ENCODE measurements at places on chromosomes 5 and 9.

- DNase-seq, result no peak
Observed at GRCh38 chr5:147645197-147645596, 135.3 kb upstream of the DPYSL3 start.

GRCh38 chr5:134228624-134229023, 2.8 kb upstream of the PPP2CA start:
- no peak for DNase-seq

GRCh38 chr9:126205265-126205664, 121.4 kb upstream of the MVB12B start:
- no peak for DNase-seq

DNA sequence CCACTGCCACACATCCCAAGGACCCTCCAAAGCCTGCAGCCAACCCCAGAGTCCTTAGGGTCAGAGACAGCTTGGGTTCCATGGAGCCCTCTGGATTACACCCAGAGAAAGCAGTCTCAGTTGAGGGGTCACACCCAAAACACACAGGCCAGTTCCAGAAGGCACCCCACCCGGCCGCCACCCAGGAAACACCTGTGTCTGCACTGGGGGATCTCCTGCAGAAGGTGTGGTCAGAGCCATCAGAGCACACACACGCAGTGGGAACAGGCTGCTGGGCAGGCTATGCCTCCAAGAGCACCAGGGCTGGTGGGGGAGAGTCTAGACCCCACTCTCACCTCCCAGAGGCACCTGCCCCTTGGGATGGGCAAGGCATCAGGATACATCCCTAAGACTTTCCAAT, 27.3 kb downstream of the NIPAL4 start:
- no peak for DNase-seq

GRCh38 chr5:168086104-168086610, 205.3 kb upstream of the WWC1 start:
- peak; percentile 55 for DNase-seq

DNA sequence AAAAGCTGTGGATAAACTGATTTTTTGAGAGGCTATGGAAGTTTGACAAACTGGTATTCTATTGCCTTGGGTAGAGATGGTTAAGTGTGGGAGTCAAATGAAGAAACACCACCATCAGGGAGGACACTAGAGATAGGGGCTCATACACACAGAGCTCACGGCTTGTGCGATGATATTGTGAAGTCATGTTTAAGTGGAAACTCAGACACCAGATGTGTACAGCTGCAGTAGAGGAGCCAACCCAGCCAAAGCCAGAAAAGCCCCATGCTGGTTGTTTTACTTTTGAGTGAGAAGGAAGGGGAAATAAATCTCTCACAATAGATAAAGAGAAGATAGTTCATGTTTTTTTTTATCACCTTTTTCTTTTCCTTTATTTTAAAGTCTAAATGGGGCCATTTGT, 377.7 kb downstream of the DMRT2 start:
- DNase-seq, result no peak

GRCh38 chr9:126377536-126377935, 50.9 kb downstream of the MVB12B start:
- DNase-seq, result no peak

DNA sequence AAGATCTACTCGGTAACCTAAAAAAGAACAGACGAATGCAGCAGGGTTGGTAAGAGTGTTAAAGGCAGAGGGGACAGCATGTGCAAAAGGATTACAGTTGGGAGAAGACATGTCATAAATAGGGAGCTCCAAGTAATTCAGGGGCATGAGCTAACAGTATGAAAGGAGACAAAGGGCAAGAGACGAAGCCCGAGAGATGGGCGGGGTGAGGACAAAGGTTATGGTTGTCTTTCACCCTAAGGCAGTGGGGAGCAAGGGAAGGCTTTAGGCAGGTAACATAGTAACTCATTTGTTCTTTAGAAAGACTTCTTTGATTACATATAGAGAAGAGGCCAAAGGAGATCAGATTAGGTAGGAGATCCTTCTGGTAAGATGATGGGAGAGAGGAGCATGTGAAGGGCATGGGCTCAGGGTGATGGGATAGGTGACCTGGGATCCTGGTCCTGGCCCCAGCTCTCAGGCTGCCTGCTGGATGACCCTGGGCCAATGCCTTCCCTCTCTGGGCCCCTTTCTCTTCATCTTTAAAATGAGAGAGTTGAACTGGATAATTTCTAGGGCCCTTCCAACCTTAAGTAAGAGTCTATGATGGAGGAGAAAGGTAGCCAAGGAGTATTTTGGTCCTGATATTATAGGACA, 19.5 kb downstream of the MORN5 start:
- DNase-seq, result no peak

DNA sequence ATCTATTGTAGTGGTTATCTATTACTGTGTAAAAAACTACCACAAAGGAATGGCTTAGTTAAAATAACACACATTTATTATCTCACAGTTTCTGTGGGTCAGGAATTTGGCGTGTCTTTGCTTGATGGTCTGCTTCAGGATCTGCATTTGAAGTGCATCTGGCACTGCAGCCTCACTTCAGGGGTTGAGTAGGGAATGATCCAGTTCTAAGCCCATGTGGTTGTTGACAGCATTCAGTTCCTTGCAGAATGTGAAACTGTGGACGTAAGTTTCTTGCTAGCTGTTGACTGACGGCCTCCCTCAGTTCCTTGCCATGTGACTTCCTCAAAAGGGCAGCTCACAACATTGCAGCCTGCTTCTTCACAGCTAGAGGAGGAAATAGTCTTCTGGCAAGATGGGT, 2.1 kb upstream of the OGN start:
- no peak for DNase-seq

GRCh38 chr9:129725795-129726251, 27.0 kb downstream of the PTGES start:
- no peak for DNase-seq

DNA sequence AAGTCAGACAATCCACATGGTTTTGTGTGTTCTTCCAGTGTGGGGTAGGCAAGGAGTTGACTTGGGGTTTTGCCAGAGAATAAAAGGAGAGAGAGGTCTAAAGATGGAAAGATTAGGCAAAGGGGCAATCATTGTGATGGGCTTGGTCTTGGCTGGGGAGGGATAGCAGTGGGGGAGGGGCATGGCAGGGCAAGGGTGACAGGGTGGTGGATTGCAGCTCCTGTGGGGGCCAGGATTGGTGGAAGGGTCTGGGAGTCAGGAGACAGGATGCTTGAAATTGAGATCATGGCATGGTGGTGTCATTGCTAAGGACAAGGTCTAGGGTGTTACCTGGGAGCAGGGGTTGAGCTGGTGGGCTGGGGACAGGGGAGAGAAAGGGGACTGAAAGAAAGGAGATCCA, 57.6 kb downstream of the ZNF618 start:
- no peak for DNase-seq

DNA sequence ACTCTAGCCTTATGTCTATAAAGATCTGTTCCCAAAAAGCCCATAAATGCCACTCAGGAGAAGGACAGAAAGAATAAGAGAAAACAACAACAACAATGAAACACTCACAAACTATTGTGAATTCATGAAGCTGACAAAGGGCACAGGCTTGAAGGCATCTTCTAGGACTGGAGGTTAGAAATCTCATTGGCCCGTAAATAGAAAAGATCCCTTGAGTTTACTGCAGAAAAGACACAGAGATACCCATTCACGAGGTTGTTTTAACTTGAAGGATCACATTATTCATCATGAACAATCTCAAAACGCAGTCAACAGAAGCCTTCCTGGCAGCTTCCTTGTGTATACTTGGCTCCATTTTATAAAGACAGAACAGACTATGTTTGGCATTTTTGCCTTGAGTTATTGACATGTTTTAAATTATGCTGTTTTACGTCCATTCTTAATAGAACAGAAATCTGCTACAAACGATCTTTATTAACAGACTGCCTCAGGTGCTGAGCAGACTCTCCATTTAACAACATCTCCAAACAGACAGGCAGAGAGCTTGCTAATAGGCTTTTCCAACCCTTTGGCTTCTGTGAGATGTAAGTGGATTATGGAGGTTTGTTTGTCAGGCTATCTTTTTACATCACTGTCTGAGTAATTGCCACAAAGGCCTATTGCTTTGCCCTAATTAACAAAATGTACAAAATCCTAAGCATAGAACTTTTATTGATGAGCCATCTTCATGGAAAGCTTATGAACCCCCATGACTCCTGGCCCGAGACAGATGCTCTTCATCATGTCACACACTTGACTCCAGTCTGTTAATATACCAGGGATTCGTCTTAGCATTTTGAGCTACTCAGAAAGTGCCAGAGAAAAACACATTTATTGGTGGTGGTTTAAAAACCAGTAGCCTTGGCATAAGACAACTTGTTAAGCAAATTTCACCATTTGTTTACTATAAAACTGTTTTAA, 735.3 kb upstream of the ZNF608 start:
- DNase-seq, result no peak

DNA sequence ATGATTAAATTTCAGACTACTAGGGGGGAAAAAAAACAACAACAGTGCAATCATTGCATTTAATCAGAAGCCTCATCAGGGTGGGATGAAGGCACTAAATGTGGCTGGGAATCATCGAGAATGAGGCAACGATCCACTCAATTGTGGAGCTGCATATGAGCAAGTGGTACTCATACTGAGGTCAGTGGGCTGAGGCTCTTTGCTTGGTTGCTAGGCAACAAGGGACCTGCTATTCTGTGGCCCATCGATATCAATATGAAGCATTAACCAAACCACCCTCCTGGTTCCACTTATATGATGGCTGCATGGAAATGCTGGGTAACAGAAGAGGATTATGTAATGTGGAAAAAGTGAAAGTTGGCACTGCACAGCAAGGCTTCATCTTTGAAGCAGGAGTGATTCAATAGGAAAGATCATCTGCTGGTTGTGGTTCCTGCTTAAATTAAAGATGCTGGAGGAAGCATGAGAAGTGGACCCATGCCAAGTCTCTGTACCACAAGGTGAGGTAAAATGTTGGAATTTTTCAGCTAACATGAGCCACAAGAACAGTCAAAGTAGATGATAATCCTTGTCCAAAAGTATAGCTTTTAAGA, 159.8 kb upstream of the HMHB1 start:
- no peak for DNase-seq

GRCh38 chr9:77982581-77983319, 48.9 kb downstream of the GNAQ start:
- no peak for DNase-seq

- no peak for DNase-seq
Observed at GRCh38 chr9:133119846-133120500, 1.1 kb downstream of the RALGDS start.

- DNase-seq, result no peak
Observed at GRCh38 chr9:25939126-25939525, 260.9 kb upstream of the TUSC1 start.

GRCh38 chr5:66442951-66443445, 153.2 kb upstream of the MAST4 start:
- no peak for DNase-seq

DNA sequence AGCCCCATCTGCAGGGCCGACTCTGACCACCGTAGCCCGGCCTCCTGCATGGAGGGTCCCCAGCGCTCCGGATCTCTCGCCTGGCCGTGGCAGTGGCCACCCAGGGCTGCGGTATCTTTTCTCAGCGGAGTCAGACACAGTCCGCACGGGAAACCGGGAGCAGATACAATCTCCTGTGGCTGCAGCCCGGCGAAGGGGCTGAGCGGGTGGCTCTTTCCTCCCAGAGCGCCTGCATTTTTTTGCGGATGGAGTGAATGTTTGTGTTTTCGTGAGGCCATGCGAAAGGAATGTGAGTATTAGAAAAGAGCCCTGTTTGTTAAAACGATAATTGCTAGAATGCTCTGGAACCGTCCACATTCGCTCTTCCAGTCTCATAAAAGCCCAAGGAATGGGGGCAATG, 53.4 kb upstream of the PTCH1 start:
- no peak for DNase-seq

GRCh38 chr5:158869092-158869491, 230.6 kb downstream of the EBF1 start:
- DNase-seq, result no peak

- DNase-seq, result no peak
Observed at GRCh38 chr9:77819657-77820056, 171.5 kb upstream of the GNA14 start.

DNA sequence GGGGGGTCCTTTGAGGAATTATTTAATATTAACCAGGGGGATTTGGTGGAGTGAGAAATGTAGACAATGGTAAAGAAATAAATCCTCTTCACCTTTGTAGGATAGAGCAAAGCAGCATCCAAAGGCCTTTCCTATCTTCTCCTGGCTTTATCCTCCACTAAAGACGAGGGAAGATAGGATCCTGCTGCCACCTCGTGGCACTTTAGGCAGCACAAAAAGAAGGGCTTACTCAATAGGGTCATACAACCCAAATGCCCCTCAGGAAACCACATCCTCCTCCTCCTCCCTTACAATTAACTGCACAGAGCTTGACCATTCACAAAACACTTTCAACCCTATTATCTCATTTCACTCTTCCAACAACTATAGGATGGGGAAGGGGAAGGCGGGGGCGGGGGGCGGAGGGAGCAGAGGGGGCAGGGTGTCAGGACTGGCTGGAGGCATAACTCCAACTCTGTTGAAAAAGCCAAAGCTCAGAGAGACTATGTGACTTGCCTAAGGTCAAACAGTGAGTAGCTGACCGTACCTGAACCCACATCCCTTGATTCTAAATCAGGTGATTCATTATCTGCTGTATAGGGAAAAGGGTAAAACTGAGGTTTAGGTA, 45.4 kb upstream of the MYOT start:
- DNase-seq, result peak; percentile 16

DNA sequence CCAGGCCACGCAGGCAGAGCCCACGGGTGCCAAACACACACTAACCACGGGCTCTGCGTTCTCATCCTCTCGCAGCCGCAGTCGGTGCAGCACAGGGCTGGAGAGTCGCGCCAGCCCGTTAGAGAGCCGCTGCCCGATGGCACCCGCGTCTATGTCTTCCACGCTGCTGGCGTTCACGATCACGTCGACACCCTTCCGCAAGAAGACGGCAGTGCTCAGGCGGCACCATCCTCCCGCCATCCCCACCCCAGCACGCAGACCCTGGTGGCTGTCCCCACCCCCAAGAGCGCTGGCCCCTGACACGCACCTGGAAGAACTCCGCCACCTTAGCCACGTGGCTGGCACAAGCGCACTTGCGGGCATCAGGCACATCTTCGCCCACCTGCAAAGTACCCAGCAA, 6.0 kb downstream of the DBN1 start:
- no peak for DNase-seq

DNA sequence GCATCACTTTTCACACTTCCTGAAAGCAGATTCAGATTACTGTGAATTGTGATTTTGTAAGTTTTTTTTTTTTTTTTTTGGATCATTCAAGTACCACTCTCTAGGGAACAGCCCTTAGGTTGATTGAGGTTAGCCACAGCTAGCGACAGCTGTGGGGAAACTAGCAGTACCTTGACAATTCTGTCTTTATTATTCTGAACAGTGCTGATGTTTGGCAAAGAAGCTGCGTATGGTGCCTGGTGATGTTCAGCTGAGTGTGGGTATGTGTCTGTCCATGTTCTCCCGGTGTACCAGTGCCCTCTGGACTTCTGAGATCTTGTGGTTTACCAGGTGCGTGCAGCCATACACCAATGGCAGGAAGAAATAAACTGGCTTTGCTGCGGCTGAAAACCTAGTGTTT, 117.3 kb upstream of the PLPPR1 start:
- no peak for DNase-seq

DNA sequence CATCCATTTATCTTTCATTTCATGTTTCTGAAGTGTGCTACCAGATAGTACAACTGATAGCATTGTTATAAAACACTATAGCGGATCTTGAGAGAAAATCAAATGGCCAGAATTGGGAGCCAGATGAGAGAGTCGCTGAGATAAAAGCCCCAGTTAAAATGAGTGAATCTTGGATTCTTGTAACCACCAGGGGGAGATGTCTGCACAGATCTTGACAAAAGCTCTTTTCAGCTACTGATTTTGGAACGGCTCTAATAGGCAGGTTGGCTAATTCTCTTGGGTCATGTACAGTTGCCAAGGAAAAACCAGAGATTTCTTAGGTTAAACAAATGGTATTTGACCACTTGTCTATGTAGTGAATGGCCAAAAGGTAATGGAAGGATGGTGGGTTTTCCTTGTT, 21.7 kb downstream of the F2RL2 start:
- DNase-seq, result no peak
